CD4-positive, alpha-beta T cell treated with Interleukin-10 for 1 hour (primary cell): ENCODE measurements at places on chromosomes 7 and 10.

- no peak for DNase-seq
These were observed 15.1 kb upstream of the CYP2E1 start for GRCh38 chr10:133511907-133512528.

DNA sequence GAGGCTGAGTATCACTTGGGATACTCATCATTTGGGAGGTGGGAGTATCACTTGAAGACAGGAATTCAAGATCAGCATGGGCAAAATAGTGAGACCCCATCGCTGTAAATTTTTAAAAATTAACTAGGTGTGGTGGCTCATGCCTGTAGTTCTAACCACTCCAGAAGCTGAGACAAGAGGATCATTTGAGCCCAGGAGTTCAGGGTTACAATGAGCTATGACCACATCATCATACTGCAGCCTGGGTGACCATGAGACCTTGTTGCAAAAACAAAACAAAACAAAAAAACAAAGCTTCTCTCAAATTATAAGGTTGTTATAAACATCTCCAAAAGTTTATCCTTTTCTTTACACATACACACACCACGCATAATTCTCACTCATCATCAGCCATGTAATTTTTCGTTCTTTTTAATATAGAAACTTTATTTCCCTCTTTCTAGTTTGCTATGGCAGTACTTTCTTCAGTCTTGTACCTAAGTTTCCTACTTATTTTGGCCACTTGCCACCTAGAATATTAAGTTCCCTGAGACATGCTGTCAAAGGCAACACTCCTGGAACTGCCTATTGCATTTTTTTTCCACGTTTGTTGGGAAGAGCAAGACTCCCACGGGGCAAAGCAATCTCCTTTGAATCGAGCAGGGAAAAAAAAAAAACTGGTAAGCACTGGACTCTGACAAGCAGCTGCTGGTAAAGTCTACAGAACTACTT, 37.1 kb downstream of the SKIDA1 start:
- DNase-seq = no peak

DNA sequence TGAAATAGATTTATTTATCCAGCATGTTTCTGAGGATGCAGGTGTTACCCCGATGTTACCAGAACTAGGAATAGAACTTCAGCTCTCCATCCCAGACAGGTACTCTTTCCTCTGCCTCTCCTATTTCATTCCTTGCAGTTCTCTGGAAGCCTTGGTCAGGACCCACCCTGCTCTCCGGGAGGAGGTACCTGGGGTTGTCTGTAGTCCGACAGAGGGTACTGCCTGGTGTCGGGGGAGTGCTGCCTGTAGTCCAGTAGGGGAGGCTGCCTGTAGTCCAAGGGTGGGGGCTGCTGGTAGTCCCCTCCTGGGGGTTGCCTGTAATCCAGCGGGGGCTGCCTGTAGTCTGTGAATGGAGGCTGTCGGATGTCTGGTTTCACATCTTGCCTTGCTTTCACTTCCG, 328.4 kb downstream of the PHTF2 start:
- no peak for DNase-seq

DNA sequence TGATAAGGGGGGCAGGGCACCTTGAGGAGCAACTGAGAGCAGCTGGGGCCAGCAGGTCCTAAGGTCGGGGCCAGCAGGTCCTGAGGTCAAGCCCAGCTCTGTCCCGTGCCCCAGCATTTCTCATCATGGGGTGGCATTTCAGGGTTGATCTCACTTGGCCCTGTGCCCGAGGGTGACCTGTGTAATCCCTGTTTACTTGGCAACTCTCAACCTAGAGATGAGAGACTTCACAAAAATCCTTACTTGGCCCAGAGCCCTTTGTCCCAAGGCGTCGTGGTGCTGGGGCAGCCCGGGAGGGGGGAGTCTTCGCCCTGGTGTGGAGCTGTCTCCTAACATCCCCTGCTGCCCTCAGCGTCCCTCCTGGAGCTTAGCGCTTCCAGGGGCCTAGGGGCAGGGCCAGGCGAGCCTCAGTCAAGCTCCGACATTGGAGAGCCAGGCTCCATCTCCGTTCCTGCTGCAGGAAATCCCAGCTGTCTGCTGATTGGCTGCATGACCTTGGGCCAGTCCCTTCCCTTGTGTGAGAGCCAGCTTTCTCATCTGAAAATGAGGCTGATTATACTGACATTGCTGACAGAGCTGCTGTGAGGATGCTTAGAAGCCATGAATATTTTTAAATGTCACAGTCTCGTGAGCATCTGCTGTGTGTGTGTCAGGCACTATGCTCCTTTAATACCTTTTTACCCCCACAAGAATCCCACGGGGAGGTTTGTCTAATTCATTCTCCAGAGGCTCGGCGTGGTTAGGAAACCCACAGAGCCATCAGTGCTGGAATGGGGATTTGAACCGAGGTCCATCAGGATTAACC, 94.3 kb downstream of the ZMIZ1 start:
- no peak for DNase-seq

DNA sequence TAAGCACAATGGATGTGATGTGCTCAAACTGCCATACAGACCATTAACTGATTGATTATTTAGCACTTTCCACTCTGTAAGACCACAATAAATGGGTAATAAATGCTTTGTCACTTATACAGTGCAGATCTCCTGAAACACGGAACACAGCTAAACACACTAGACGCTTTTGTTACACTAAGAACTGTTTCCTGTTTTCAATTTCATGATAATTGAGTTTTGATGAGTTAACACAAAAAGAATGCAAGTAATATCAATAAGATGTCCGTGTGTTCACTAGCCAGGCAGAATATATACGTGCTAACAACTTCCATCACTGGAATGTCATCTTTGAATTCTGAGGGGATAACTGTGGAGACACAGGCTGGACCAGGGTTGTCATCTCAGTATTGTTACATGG, 178.8 kb downstream of the SKAP2 start:
- no peak for DNase-seq
